Mesendoderm (in vitro differentiated cells): ENCODE measurements at places on chromosomes 5 and 9.

GRCh38 chr9:86546712-86547111 is 192.5 kb upstream of the TUT7 start:
- peak; percentile 11 for DNase-seq

DNA sequence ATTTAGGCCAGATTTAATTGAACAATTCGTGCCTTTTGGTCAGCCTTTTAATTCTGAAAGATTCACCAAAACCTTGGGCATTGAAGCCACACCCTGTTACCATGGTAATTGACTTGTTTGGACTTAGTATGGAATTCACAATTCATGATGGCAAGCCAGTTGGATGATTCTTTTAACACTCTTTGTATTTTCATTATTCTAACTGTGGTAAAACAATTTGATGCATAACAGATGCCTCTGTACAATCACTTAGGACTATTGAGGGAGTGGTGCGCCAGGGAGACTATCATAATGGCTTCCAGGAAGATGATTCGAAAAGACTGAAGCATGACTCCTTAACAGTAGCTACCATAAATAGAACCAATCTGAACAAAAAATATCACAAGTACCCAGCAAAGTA is 381.1 kb upstream of the ADAMTS16 start:
- DNase-seq: no peak

DNA sequence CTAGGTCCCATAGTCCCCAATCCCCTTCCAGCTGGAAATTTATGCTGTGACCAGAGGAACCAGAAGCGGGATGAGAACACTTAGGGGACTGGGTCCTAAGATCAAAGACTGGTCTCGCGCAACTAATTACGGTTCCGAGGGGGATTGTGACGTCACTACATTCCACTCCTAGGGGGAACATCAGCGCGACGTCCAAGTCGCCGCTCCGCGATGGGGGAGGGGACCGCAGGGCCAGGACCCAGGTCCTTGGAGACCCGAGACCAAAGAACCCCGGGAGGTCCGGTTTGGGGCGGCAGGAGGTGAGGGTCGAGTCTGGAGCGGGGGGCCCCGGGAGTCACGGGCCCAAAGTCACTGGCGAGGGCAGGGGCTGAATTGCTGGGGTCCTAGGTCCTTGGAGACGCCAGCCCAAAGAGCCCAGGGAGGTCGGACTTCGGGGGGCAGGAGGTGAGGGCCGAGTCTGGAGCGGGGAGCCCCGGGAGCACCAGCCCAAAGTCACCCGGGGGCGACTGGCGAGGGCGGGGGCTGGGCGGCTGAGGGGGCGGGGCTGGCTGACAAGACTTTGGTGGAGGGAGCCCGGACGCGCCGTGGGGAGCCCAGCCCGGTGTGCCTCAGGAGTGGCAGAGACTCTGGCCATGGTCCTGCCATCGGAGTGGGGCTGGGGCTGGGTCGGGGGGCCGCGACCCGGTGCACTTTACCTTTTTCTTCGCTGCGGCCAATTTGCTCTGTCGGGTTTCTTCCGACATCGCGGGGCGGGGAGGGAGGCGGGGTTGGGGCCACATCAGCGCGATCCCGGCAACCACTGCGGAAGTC is at the start of gene GOLGA2:
Gene GOLGA2, minus strand, starts transcription at position 810 of the 810 bp plus-strand sequence. Its CDS starts 31 bp downstream, at position 779.
- DNase-seq: peak; percentile 74

- DNase-seq: no peak
These were observed 57.9 kb upstream of the MIER3 start for GRCh38 chr5:57009811-57010210.

DNA sequence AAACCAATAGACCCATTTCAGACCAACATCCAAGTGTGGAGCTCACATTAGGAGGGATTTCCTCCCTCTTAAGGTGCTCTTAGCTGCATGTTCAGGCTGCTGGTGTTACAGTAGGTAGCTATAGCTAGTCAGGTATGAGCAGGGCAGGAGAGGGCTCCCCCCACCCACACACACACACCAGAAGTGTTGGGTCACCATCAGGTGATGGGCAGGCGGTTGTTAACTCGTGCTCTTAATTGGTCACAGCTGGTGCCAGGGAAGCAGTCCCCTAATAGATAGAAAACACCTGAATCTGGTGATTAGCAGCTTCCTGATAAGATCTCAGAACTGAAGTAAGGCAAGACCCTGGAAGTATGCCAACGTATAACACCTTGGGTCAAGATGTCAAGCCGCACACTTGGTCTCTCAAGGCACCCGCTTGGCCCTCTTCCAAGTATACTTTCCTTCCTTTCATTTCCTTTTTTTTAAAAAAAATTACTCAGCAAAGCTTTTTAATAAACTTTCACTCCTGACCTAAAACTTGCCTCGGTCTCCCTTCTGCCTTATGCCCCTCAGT is 532.4 kb downstream of the DNAH5 start:
- no peak for DNase-seq

DNA sequence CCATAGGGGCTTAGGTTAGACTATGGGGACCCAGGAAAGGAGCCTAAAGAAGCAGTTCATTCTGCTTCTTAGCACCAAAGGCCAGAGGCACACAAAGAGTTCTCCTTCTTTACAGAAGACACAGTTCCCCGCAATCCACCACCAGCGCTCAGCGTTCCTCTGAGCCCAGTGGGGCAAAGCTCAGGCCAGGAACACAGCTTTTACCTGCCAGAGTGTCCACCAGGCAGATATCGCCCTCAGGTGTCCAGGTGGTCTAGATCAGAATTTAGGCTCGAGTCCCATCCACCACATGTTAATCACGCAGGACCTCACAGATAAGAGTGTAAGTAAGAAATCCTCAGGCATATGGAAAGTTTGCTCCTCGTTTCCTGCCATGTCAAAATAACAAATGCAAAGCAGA is 53.0 kb downstream of the UBE2QL1 start:
- no peak for DNase-seq

GRCh38 chr5:110359221-110359620 is 367.2 kb downstream of the TMEM232 start:
- no peak for DNase-seq

GRCh38 chr9:84228130-84228720 is 112.3 kb downstream of the SLC28A3 start:
- peak; percentile 71 for DNase-seq

DNA sequence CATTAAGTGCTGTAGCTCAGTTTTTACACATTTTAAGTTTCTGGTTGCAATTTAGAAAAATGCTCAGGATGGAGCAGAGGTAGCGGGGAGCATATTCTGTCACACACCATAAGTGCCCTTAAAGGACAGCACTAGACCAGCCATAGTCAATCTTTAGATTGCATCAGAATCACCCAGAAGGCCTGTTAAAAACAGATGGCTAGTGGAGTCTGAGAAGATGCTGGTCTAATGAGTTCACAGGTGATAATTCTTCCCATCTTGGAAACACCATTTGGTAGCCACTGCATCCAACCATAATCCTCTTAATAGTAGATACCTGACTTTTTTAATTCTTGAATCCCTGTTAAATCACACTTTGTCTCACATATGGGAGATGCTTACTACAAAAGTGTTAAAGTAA is 113.2 kb downstream of the CDH18 start:
- DNase-seq: peak; percentile 82

GRCh38 chr5:31757806-31758205 is 118.9 kb downstream of the PDZD2 start:
- no peak for DNase-seq

GRCh38 chr9:136316896-136317676 is 10.3 kb upstream of the GPSM1 start:
- DNase-seq: no peak

GRCh38 chr5:163172540-163173338 is 264.7 kb upstream of the CCNG1 start:
- DNase-seq: no peak

DNA sequence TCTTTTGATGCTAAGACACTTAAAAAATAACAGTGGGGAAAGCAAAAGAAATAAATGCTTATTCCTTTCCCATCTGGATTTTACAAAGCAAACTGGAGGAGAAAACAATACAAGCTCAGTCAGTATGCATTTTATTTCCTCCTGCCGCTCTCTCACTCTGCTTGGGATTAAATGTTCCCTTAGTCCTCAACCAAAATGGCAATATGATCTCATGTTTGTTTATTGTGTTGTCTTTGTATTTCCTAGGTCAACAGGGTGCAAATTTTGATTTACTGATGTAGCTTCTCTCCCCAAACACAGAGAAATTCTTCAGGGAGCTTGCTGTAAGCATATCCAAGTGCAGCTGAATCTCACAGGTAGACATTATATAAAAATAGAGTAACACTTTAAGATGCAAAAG is 92.1 kb upstream of the ERBIN start:
- DNase-seq: no peak

- DNase-seq: no peak
These were observed 19.2 kb downstream of the SLC22A4 start for GRCh38 chr5:132313366-132313765.

- DNase-seq: no peak
These were observed 435.7 kb upstream of the RIOK2 start for GRCh38 chr5:97618721-97619120.

DNA sequence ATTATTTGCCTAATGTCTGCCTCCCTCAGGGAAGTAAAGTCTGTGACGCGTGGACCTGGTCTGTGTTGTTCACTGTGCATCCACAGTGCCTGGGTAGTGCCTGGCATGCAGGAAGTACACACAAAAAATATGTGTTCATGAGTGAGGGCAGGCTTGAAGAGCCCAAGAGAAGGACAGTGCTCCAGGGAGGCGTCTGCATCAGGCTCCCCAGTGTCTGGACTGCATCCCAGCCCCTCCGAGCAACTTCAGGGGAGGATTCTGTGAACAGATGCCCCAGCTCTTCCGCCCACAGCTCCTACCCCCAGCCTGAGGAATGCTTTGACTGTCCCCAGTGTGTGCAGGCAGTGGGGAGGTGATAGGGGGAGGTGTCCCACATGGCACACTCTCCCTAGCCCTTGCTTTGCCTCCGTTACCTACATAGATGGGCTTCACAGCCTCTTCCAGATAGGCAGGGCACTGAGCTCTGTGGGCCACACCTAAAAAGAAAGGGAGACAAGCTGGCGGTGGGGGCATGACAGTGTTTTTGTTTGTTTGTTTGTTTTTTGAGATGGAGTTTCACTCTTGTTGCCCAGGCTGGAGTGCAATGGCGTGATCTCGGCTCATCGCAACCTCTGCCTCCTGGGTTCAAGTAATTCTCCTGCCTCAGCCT is 25.4 kb downstream of the IRF1 start:
- peak; percentile 46 for DNase-seq

GRCh38 chr5:172786736-172787462 is 15.9 kb upstream of the DUSP1 start:
- DNase-seq: peak; percentile 11

GRCh38 chr9:111525056-111525977 is at the start of gene ZNF483:
Gene ZNF483 (plus strand): TSS chr9:111525179. CDS start chr9:111527396, 2,217 bp downstream.
- peak; percentile 90 for DNase-seq

- no peak for DNase-seq
These were observed 9.6 kb downstream of the PRRT1B start for GRCh38 chr9:131554843-131555351.

GRCh38 chr9:126818482-126818881 is 13.6 kb downstream of the ZBTB43 start:
- no peak for DNase-seq

GRCh38 chr5:177997846-177998245 is 1.8 kb upstream of the PROP1 start:
- no peak for DNase-seq

- peak; percentile 63 for DNase-seq
These were observed 231.6 kb upstream of the TAS2R1 start for GRCh38 chr5:9861666-9862256.

- DNase-seq: no peak
These were observed 12.4 kb downstream of the NFIL3 start for GRCh38 chr9:91411096-91411771.

DNA sequence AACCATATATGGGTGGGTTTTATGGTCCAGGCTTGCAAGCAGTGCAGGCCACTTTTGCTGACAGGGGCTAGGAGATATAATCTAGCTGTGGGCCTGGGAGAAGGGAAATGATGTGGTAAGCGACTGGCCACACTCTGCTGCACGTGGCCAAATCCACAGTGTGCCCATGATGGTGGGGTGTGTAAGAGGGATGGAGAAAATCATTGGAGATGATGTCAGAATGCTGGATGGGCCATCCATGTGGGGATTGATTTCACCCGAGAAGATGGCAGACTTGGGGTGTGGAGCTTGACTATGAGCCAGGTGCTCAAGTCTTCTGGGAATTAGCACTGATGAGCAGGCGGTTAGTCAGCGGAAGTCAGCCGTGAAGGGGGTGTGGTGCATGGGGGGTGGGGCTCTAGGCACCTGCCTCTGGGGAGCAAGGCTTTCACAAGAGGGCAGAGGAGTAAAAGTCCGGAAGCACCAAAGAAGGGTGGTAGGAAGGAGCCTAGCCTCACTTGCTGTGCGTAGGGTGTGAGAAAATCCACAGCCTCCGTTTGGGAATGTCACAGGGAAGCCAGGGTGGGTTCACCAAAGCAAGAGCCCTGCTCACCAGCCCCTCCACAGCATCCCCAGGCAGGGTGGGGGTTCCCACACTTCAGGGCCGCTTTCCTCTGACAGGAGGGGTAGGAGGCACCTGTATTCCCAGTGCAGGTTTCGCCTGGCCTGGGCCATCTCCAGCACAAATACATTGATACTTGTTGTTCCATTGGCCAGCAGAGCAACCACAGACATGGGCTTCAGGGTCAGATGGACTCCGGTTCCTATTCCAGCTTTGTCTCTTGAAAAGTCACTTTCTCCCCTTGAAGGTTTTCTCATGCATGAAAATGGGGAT is 44.5 kb upstream of the ANGPTL2 start:
- no peak for DNase-seq

DNA sequence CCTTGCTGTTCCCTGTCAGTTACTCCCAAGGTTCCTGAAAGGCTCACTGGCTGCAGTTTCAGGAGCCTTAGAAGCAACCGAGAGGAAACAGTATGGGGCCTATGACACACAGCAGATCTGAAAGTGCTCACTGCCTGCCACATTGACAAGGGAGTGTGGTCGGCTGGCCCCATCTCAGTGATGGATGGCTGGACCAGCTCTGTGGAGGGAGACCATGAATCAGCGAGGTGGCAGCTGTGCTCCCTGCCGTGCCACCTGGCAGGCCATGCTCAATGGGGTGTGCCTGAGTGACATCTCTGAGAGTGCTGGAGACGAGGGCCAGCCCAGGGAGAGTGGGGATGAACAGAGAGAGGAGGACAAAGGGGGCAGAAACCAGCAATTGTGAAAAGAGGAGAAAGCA is 49.1 kb downstream of the DOCK2 start:
- no peak for DNase-seq

DNA sequence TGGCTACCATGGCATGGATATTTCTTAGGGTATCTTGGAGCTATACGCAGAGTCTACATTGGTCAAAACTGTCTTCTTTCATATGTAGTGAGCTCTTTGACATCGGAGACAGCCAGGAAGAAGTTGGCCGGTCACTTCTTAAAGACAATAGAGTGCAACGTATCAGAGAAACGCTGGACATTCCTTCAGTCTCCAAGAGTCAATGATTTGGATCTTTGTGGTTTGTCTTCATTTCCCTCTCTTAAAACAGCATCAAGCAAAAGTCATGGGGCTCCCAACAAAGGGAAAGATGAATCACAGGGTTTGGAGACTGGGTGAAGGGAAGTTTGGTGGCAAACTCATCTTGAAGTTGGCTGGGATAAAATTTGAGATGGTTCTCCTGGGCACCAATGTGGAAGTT is 320.1 kb downstream of the AGTPBP1 start:
- DNase-seq: no peak
